Activated CD4-positive, CD25-positive, alpha-beta regulatory T cell (primary cell): ENCODE measurements at places on chromosomes 12 and 14.

- no peak for DNase-seq
Observed at GRCh38 chr12:52835271-52836041, 1.3 kb upstream of the KRT79 start.

DNA sequence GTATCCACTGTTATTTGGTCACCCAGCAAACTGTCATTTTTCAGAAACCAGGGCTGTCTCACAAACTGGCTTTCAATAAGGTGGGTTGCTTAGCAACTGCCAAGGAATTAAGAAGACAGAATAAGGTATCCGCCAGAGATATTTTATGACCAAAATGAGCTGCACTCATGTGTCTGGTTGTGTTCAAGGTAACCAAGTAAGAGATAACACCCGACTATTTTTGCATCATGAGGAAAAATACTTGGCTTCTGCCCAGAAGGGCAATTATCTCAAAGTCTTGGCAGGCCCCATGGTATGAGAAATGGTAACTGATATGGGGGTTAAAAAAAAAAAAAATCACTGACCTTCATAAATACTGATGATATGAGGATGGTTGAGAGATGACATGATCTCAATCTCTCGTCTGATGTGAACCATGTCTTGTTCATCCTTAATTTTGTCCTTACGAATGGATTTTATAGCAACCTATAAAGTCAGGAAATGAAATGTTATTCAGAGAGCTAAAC lies 32.6 kb downstream of the NUAK1 start:
- DNase-seq = no peak

DNA sequence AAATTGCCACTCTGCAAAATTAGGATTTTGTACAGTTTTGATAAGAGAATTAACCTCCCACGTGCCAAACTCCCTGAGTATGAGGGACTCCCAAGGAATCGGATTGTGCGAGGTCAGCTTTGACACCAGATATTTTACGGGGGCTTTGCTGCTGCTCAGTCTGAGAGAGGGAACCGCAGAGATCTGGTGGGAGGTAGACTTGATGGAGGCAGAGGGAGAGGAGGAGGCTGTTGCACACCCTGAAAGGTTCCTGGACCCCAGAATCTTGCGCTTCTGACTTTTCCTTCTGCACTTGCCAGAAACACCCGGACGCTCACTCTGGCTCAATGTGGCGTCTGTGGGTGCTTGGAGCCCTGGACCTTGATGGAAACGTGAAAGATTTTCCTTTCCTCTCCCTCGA lies 83.9 kb downstream of the PAPOLA start:
- DNase-seq = no peak

DNA sequence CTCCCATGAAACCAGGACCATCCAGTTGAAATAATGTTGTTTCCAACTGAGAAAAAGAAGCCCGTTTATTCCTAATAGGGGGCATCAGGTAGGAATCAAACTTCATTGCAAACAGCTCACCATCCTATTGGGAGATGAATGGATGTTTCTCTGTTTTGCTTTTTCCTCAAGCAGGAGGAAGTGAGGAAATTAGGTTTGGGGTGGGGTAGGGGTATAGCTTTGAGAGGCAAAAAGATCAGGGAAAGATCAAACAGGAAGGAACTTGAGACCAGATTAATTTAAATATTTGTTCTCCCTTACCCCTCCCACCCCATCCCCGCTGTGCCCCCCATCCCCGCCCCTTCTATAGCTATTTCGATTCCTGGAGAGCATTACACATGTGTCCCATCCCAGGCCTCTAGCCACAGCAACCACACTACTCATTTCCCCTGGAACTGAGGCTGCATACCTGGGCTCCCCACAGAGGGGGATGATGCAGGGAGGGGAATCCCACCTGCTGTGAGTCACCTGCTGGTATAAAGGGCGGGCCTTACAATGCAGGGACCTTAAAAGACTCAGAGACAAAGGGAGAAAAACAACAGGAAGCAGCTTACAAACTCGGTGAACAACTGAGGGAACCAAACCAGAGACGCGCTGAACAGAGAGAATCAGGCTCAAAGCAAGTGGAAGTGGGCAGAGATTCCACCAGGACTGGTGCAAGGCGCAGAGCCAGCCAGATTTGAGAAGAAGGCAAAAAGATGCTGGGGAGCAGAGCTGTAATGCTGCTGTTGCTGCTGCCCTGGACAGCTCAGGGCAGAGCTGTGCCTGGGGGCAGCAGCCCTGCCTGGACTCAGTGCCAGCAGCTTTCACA lies at the start of gene IL23A:
TSS of gene IL23A (plus strand) at position 577 of the 850 bp plus-strand sequence. CDS start at position 738, 161 bp downstream.
- DNase-seq = peak; percentile 55

GRCh38 chr14:59278111-59278510 lies 89.6 kb downstream of the DAAM1 start:
- DNase-seq = no peak

- no peak for DNase-seq
Observed at GRCh38 chr12:65853489-65854157, 29.3 kb downstream of the HMGA2 start.
